ENCODE measurements at places on chromosomes 3 and 15.

GRCh38 chr3:26668171-26668570 is 45.6 kb downstream of the LRRC3B start:
- no peak for DNase-seq

DNA sequence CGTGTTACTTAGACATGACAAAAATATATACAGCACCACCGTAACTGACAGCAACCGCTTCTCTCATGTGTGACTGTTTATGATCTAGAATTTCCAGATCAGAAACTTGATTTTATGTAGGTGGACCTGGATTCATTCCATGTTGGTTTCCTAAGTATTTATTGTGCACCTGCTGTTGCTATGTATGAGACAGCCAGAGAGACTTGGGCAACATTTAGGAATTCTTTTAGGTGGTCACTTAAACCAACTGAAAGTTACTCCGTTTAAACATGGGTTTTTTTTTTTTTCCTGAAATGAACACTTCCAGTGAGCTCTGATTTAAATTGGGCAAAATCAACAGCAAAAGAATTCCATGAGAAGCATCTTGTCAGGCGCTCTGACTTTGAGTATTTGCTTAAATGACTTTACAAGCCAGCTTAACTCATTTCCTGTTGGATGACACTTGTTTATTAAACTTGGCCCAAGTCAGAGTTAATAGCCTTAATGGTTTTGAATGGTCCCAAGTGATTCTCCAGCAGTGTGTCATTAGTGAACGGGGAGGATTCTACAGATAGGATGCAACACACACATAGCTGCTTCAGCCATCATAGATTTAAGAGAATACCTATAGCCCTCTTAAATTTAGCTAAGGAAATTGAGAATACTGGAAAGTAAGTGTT is 31.8 kb downstream of the MITF start:
- DNase-seq = no peak

- DNase-seq = peak; percentile 9
Measured at GRCh38 chr15:33068007-33068481, 126.5 kb downstream of the FMN1 start.

- DNase-seq = no peak
Measured at GRCh38 chr3:65632414-65632813, 406.3 kb downstream of the MAGI1 start.

DNA sequence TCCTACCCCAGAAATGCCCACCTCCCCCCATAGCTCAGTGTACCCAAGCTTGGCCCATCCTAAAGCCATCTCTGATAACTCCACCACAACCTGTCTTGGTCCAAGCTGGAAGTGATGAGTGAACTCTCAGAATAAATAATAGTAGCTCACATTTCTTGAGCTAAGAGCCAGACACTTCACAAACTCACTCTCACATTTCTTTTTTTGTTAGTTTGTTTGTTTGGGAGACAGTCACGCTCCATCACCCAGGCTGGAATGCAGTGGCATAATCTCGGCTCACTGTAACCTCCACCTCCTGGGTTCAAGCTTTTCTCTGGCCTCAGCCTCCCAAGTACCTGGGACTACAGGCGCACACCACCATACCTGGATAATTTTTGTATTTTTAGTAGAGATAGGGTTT is 46.2 kb downstream of the LIPC start:
- no peak for DNase-seq

DNA sequence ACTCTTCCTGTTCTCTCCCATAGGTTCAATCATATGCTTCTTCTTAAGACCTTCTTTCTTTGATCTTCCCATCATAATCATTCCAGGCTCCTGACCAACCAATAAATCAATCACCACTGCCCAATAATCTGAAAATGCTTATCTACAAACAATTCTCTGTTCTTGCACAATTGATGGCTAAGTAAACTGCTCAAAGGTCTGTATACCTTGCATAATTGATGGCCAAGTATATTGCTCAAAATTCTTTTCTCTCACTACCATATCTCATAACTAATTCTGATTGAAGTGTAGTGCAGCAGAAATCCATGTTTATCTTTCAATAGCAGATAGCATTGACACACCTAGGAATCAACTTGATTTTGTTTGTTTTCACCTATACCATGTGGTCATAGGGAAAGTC is 83.4 kb upstream of the EPHA6 start:
- DNase-seq = no peak

DNA sequence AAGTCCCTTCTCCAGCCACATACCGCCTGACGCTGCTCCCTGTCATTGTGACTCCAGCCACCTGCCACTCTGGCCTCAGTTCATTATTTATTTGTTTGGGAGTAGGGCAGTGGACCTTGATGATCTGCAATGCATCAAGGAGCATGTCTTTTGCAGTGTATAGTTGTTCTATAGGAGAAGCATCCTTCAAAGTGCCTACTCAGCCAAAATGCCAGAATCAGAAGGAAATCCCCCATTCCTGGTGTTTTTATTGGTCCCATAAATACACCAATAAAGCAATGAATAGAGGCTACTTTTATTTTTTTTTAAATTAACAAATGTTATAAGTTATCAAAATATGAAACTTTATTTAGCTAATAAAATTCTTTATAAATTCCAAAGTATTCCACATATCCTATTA is 123.8 kb upstream of the NSMCE3 start:
- DNase-seq = no peak

DNA sequence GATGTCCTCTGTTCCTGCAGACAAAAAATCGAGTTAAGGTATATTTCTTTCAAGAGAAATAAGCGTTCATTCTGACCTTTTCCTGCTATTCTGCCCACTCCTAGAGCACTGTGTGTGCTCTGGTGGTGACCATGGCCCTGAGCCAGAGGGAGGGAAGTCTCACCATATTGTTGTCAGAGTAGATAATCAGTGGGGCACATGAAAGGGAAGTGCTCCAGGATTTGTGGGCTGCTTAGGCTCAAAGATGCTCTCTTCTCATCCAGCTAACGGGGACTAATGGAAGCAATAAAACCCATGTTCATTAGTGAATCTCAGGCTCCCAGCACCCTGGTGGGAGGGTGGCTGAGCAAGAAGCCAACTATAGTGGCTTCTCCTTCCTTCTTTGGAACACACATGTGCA is 70.7 kb upstream of the EOMES start:
- no peak for DNase-seq

GRCh38 chr15:72086010-72086697 is 31.8 kb downstream of the MYO9A start:
- DNase-seq = no peak

DNA sequence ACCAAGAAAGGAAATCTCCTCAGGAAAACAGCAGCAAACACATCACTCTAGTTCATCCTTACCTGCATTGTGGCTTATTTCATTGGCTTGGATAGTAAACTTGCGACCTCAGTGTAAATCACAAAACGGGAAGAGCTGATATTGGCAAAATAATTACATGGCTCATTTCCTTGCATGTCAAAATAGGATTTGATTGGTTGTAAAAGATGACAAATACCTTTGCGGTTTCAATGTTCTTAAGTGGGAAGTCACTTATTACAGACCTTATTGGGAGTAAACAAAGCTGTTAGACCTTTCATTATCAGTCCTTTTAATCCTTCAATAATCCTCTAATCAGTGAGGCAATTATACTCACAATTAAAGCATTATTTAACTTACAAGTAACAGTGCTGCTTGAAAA is 590.6 kb downstream of the MAGI1 start:
- no peak for DNase-seq

DNA sequence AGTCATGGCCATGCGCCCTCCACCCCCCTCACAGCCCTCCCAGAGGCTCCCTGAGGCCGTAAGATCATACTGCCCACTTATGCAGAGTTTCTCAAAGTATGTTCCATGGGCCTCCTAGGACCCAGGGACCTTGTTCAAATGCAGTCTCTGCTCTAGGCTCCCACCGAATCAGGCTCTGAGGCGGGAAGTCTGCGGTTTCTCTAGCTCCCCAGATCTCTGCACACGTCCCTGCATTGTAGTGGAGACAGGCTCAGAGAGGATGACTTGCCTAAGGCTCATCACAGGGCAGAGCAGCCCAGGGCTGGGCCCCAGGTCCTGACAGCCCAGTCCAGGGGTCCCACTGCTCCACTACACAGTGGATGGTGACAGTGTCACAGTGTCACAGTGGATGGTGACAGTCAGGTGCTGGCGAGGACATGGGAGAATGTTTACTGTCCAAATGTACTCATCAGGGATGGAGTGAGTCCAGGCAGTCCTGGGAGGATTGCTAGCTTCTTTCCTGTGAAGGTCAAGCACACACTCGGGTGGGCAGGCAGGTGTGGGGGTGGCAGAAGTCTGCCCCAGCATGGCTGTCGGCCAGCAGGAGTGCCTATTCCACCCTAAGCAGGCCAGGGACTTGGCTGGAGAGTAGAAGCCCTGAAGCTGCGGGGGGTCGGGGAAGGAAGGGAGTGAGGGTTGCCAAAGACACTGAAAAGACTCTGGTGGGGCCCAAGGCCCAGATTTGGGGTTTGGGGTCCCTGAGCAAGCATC is 12.4 kb downstream of the ANKRD63 start:
- no peak for DNase-seq

- no peak for DNase-seq
Measured at GRCh38 chr15:85010386-85011159, 28.9 kb downstream of the PDE8A start.

DNA sequence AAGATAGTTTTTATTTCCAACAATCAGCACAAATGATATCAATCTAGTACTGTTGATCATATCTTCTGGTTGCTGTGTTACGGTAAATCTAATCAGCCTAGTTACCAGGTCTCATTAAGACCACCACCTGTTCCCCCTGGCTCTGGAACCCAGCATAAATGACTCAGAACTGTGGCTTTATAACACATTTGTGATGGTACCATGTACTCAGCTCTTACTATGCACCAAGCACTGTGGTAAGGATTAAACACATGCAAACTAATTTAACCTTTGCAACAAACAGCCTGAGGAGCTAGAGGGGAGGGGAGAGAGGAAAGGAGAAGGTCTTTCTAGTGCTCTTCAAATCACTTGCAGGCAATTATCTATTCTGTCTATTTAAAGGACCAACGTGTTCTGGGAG is 173.9 kb upstream of the LMCD1 start:
- DNase-seq = no peak

GRCh38 chr3:108713816-108714215 is 43.4 kb downstream of the RETNLB start:
- no peak for DNase-seq

DNA sequence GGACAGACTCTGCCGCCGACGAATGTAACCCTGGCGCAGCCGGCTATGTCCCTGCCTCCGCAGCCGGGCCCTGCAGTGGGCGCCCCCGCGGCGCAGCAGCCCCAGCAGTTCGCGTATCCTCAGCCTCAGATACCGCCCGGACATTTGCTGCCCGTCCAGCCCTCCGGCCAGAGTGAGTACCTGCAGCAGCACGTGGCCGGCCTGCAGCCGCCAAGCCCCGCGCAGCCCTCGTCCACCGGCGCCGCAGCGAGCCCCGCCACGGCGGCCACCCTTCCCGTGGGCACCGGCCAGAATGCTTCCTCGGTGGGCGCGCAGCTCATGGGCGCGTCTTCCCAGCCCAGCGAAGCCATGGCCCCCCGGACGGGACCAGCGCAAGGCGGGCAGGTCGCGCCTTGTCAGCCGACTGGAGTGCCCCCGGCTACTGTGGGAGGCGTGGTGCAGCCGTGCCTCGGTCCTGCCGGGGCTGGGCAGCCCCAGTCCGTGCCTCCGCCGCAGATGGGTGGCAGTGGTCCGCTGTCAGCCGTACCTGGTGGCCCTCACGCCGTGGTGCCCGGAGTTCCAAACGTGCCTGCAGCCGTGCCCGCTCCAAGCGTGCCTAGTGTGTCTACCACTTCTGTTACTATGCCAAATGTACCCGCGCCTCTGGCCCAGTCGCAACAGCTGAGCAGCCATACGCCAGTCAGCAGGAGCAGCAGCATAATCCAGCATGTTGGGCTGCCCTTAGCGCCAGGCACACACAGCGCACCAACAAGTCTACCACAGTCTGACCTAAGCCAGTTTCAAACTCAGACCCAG is 2.4 kb downstream of the TSC22D2 start:
- no peak for DNase-seq

GRCh38 chr3:25910997-25911396 is 121.1 kb downstream of the OXSM start:
- peak; percentile 19 for DNase-seq

- no peak for DNase-seq
Measured at GRCh38 chr3:39196671-39197356, 4.4 kb upstream of the XIRP1 start.

DNA sequence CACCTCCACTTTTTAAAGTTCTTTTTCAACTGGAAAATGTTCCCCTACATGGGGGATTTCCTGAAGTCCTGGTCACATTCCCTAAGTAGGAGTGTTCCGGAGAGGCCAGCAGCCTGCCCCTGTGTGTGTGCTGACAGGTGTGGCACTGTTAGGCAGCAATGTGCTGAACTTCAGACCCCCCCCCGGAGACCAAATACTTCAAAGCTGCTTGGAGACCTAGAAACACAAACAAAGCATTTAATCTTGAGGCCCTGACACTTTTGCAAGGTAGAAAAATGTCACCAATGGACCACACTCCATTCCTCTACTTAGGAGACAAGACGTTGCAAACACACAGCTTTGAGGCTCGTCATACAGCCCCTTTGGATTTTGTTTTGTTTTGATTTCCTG is 259.6 kb upstream of the CTNNB1 start:
- no peak for DNase-seq

DNA sequence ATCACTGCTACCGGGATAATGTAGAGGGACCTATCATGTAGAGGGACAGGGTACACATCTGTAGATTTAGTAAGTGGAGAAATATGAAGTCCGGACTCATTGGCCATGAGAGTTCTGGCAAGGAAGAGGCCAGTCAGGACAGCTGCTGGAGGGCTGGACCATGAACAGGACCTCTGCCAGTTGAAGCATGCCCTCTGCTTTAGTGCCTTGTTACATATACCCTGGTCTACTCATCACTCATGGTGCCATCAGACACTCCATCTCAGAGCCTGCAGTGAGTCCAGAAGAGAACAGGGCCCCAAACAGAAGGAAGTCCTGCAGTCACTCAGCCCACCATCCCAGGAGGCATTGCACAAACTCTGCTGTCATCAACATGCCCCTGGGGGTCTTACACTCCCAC is 54.7 kb upstream of the CA12 start:
- DNase-seq = no peak

- no peak for DNase-seq
Measured at GRCh38 chr3:151155409-151156128, 47.4 kb downstream of the GPR171 start.

Measured in CD4-positive, alpha-beta T cell treated with Interleukin-4 for 4 hours (primary cell).